ENCODE measurements at places on chromosomes 3 and 15. TPM values are rescaled to one million over a fixed set of nuclear protein-coding genes. Genes with fewer than 3 reads are reported as not detected.

DNA sequence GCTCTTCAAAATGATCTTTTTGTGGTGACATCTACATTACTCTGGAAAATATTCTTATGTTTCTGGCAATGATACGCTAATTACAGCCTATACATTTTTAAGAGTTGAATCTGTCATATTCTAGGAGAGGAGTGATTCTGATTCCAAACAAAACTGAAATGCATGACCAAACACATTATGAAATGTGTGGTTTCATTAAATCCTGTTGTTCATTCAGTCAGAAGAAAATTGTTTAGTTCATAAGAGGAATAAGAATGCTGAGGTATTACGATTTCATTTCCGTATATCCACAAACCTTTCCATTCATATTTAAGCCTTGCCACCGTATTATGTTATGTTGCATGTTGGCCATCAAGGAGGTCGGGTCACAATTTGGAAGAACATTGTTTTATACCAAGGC, 345.1 kb downstream of the FEZF2 start:
- no peak for DNase-seq

- no peak for DNase-seq
Measured at GRCh38 chr15:86183596-86184491, 104.2 kb downstream of the AGBL1 start.

DNA sequence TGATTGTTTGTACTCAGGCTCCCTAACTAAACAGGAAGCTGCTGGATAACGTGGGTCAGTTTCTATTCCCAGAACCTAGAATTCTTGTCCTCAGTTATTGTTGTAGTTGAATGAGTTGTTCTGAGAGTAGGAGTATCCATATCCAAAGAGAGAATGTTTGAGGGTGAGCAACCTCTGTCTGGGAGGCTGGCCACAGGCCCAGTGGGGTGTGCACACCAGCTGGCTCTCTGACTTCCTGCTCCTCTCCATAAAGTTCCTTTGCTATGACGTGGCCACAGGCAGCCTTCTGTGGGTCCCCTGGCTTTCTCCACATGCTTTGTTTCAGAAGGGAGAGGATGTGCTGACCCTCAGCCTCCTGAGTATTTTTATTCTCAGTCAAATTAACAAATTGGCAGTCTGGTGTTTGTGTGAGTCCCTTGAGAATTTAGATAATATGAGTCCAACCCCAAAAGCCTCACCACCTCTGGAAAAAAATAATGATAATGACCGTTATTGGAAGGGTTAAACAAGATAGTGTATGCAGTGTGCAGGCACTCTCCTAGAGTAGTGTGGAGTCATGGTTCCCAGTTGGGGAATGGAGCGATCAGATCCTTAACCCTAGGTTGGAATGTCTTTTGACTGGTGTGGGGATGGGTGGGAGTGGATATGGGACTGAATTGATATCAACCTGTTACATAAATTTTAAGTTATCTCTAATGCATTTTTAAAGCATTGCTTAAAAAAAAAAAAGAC, 47.6 kb upstream of the MED12L start:
- DNase-seq, result no peak

GRCh38 chr3:21879184-21879886, 128.3 kb upstream of the ZNF385D start:
- DNase-seq, result no peak

GRCh38 chr15:69351333-69351732, 52.6 kb downstream of the PAQR5 start:
- no peak for DNase-seq

The ZDHHC23 gene
- total RNA-seq, result 6.4 TPM

The FANCD2 gene
- 16.6 TPM for total RNA-seq

The SNTN gene
- total RNA-seq, result not detected

The RTP1 gene
- not detected for total RNA-seq
